ENCODE measurements at places on chromosomes 3 and 15.

DNA sequence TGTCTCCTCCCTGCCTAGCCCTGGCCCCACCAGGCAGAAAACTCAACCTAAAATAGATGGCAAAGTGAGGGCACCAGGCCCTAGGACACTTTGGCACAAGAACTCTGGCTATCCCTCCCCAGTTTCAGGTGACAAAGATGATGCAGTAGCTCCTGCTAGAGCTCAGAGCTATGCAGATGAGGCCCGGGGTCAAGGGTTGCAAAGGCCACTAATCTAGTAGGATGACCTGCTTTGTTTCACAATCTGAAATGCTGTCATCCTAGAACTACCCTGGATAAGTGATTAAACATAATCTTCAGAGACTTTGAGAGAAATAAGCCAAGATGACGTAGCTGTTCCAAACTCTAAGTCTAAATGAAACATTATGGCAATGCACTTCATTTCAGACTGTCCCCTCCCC, 24.0 kb upstream of the PIK3R4 start:
- DNase-seq = no peak

DNA sequence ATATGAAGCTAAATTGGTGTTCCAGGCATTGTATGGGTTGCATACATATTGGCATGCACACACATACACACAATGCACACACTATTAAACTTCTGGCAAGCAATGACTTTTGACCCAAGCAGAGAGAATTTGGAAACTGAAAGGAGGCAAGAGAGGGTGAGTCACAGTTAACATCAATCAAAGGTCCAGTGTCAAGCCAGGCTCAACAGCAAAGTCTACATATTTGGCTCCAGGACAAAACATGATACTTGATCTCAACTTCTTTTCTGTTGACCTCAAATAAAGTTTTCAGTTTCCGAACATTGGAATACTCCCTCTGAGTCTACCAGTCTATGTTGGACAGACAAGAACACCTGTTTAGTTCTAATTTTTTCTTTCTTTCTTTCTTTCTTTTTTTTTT, 28.3 kb downstream of the IL12A start:
- DNase-seq = no peak

GRCh38 chr3:146814601-146815315, 209.6 kb upstream of the PLSCR5 start:
- no peak for DNase-seq

- DNase-seq = no peak
Observed at GRCh38 chr3:42730294-42730693, 27.7 kb upstream of the HHATL start.

DNA sequence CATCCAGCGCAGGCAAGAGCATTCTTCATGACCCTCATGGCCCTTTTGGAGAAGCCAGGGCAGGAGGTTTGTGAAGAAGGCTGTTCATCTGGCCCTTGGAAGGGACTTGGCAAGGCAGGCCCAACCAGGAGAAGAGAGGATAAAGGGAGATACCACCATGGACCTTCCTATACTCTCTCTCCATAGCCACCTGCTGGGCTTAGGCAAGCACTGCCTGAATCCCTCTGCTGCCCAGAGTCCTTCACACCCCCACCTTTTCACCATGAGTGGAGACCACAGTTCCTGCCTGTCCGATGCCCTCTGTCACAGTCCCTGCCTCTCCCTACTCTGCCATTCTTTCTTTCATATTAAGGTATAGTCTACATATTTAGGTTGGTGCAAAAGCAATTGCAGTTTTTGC, 10.6 kb upstream of the SFMBT1 start:
- DNase-seq = no peak

DNA sequence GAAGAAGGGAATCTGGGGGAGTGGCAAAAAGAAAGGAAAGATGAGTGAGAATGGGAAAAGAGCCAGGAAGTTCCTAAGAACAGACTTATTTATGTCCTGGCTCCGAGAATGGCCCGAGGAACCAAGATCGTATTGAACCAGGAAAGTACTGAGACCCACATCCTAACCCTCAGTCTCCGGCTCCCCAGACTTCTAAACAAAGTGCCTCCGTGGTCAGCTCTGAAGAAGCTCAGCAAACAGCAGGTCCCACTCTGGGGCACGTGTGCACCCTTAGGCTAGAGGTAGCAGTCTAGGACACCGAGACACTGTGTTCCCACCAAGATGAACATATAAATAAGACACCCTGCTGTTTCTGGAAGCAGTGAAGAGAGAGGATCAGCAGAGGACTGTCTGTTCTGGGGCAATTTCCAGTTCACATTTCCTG, 307.4 kb downstream of the NTRK3 start:
- DNase-seq = no peak
